ENCODE measurements at places on chromosomes 11 and 22.

- DNase-seq: peak; percentile 77
Observed at GRCh38 chr11:33701302-33702230, 940 bp upstream of the C11orf91 start.

DNA sequence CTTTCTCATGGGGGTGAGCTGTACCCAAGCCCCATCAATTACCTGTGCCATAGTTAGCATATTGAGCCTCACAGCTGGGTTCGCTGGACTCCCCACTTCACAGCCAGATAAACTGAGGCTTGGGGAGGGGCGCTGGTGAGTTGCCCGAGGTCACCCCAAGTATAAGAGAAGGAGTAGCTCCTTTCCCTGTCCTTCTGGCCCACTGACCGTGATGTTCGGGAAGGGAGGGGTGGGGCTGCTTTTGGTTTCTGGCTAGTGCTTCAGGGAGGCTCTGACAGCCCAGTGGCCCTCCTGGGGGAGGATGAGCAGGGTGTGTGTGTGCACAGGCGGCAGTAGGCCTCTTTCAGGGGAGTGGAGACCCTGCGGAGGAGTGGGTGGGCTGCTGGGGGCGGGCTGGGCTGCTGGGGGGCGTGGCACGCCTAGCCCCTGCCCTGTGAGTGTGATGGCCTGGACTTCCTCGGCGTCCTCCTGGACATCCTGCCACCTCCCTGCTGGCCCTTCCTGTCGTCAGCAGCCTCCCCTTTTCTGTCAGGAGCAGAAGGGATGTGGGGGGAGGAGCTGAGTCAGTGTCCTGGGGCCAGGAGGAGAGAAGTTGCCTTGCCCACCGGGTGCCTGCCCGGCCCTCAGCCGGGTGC is 50.3 kb downstream of the TRIOBP start:
- DNase-seq: peak; percentile 75

- DNase-seq: no peak
Observed at GRCh38 chr11:121336279-121336937, 43.8 kb downstream of the SC5D start.

DNA sequence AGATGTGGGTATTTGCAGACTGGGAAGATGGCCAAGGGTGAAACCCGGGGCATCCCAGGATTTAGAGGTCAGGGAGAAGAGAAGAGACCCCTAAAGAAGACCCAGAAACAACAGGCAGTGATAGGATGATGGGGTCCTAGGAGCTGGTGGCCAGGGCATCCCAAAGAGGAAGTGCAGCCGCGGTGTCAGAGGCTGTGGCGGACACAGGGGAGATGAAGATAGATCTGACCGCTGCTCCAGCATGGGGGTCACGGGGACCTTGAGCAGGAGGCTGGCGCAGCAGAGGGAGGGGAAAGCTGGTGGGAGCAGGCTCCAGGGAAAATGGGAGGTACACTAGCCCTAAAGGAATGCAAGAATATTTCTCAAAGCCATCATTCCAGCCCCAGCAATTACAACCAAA is 47.3 kb downstream of the CTTN start:
- no peak for DNase-seq

DNA sequence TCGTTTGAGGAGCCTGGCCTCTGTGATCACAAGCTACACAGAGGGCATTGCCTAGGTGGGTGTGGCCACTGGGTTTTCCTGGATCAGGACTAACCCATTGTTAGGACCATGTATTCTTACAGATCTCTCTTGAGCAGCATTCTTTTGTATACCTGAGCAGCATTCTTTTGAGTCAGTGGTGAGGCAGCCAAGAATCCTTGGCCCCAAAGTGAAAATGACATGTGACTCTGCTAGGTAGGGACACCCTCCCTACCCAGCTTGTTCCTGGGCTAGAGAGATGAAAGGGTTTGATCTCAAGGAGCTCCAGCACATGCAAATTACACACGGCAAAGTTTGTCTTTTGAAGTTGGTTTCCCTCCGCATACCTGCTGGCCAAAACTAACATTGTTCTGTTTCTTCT is 55.0 kb upstream of the HORMAD2 start:
- DNase-seq: peak; percentile 36

- no peak for DNase-seq
Observed at GRCh38 chr11:75766443-75767227, 1.9 kb upstream of the DGAT2 start.

DNA sequence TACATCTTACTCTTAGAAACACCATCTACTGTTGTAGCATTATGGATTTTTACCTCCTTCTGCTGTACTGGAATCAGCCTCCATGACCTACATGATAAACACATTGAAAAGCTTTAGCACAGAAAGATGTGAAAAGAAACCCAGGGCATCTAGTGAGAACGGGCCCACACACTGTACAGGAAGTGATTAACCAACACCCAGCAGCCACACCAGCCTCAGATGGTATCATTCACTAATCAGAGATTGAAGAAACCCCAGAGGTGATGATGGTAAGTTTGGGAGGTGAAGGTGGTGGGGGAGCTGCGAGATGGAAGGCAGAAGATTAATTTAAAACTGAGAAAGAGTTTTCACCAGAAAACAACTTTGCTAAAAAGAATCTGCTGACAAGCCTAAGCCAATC is 46.1 kb downstream of the RASSF10 start:
- DNase-seq: no peak

DNA sequence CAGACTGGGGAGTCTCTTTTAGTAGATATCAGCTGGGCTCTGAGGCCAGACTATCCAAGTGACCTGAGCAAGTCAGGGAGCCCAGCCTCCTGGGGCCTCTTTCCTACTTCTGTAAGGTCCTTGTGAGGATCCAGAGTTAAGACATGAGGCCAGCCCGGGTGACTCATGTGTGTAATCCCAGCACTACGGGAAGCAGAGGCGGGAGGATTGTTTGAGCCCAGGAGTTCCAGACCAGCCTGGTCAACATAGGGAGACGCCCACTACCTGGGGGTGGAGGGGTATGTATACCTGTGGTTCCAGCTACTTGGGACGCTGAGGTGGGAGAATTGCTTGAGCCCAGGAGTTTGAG is 36.9 kb upstream of the POLA2 start:
- DNase-seq: peak; percentile 75

GRCh38 chr11:67230406-67230805 is 35.9 kb upstream of the GRK2 start:
- no peak for DNase-seq

DNA sequence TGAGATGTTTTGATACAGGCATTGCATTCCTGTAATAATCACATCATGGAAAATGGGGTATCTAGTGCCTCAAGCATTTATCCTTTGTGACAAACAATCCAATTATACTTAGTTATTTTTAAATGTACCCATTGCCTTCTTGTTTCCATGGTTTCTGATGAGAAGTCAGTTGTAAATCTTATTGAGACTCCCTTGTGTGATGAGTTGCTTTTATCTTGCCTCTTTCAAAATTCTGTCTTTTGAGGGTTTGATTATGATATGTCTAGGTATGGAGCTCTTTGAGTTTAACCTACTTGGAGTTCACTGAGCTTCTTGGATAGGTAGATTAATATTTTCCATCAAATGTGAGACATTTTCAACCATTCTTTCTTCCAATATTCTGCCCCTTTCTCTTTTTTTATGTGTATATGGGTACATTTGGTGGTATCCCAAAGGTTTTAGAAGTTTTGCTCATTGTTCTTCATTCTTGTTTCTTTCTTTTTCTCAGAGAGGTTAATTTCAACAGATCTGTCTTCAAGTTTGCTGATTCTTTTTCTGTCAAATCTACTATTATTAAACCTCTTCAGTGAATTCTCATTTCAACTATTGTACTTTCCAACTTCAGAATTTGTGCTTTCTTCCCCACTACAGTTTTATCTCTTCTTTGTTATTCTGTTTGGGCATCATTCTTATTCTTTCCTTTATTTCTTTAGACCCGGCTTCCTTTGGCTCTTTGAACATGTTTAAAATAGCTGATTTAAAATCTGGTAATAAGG is 13.7 kb downstream of the NAGA start:
- no peak for DNase-seq

GRCh38 chr11:35256296-35256695 is 117.3 kb downstream of the CD44 start:
- DNase-seq: no peak

GRCh38 chr22:48596111-48596850 is 1231.4 kb downstream of the BRD1 start:
- no peak for DNase-seq

GRCh38 chr22:23237201-23237798 is 57.0 kb downstream of the BCR start:
- DNase-seq: no peak

GRCh38 chr22:23245045-23245798 is 64.9 kb downstream of the BCR start:
- DNase-seq: peak; percentile 78

DNA sequence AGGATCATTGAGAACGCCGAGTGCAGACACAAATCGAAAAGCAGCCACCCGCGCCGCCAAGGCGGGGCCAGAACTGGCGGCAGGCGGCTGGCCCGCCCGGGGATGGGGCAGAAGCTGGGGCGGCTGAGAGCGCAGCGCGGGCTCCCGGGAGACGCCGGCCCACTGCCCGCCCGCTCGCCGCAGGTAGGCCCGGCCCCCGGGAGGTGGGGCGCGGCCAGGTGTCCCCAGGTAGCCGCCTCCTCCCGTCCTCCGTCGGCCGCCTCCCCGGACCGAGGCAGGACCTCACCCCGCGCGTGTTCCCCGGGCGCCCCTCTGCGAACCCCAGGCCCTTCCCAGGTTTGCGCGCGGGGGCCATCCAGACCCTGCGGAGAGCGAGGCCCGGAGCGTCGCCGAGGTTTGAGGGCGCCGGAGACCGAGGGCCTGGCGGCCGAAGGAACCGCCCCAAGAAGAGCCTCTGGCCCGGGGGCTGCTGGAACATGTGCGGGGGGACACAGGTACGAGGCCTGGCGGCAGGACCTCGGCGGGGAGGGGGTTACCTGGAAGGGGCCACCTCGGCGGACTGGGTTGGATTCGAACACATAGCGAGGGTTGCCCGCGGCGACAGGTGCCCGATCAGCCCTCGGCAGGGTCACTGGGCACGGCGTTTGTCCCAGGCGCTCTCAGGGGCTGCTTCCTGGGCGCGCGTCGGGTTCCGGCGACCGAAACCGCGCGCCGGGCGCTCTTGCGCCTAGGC is at the start of gene PRRG4:
TSS of gene PRRG4 (plus strand) at position 248 of the 733 bp plus-strand sequence. CDS start 603 bp downstream, outside the sequence.
- DNase-seq: peak; percentile 83

- no peak for DNase-seq
Observed at GRCh38 chr22:50701428-50702154, 29.0 kb downstream of the SHANK3 start.

- DNase-seq: peak; percentile 57
Observed at GRCh38 chr22:43946384-43946667, 8.9 kb upstream of the SAMM50 start.

GRCh38 chr11:7586376-7586775 is 72.6 kb downstream of the PPFIBP2 start:
- no peak for DNase-seq

GRCh38 chr11:94023856-94024255 is 2.7 kb downstream of the HEPHL1 start:
- no peak for DNase-seq

- DNase-seq: no peak
Observed at GRCh38 chr22:31126869-31127175, 4.1 kb downstream of the INPP5J start.

DNA sequence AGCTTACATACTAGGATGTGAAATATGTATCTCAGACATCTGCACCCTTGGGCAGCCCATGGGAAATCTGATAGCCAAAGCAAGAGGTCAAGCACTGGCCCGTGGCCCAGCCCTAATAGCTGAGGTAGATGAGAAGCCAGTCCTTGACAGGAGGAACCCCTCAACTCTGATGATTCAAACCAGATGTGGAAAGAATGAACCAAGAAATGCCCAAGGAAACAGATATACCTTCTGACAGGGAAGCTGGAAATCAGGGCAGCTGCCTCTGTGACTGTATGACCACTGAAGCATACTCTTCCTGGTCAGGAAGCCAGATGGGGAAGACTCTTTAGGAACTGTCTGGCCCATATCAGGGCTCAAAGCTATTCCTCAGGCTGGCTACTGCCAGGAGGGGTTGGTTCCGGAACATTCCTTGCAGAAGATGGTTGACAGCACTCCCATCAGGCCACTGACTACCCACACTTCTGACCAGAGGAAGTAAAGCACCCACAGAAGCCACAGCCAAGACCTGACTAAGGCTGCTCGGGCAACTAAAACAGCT is 124.2 kb downstream of the SWAP70 start:
- DNase-seq: peak; percentile 95

DNA sequence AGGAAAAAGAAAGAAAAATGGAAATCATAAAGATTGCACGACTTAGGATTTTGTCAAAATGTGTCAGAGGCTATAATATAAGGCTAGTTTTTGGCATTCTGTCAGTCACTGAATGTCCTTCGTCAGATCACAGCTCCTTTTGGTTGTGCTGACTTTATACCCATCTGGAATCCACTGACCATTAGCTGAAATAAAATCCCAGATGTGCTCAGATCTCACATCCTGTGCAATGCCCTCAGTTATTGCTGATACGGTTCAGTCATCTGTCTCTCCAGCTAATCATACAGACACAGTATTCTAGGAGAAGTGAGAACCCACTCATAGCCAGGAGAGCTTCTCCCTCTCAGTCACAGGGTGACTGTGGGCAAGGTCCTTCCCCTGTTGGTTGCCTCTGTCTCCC is 11.5 kb downstream of the CD44 start:
- no peak for DNase-seq

- peak; percentile 84 for DNase-seq
Observed at GRCh38 chr11:73661035-73661628, 14.8 kb downstream of the PLEKHB1 start.

DNA sequence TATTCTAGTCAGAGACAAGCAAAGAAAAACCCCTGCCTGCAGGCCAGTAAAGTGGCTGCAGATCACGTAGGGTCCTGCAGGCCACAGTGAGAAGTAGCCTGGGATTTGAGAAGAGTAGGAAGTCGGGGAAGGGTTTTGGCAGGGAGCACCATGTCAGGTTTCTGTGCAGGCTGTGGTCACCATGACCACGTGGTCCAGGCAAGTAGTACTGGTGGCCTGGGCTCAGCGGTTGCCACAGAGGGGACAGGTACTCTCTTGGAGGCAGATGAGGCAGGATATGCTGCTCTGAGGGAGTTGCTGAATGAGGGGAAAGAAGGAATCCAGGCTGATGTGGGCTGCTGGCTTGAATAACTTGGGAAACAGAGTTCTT is 46.5 kb downstream of the PISD start:
- no peak for DNase-seq

Data from kidney tubule cell (primary cell).